ENCODE measurements at places on chromosomes 2 and 18. TPM values are rescaled to one million over a fixed set of nuclear protein-coding genes. Genes with fewer than 3 reads are reported as not detected.
A peak's percentile ranks its signal among the peaks of the same experiment; 100 is the strongest.

- DNase-seq = no peak
These were observed 15.0 kb upstream of the IL1A start for GRCh38 chr2:112798979-112799975.

GRCh38 chr18:48940854-48941611 lies 9.7 kb downstream of the SMAD7 start:
- no peak for DNase-seq

DNA sequence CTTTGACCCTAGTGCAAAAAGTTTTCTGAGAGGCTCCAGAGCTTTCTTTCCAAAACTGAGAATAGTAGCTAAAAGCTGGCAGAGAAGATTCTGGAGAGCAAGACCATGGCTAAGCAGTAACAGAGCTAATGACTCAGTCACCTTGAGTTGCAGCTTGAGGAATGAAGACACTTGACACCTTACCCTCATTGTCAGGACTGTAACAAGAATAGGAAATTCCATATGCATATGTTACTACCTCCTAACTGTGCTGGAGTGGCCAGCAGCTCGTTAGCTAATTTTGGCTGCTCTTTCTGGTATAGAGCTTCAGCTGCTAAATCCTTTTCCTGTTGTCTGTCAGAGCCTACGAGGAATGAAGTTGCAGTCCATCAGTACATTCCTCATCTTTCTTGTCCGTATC lies 68.6 kb upstream of the LHCGR start:
- DNase-seq = no peak

DNA sequence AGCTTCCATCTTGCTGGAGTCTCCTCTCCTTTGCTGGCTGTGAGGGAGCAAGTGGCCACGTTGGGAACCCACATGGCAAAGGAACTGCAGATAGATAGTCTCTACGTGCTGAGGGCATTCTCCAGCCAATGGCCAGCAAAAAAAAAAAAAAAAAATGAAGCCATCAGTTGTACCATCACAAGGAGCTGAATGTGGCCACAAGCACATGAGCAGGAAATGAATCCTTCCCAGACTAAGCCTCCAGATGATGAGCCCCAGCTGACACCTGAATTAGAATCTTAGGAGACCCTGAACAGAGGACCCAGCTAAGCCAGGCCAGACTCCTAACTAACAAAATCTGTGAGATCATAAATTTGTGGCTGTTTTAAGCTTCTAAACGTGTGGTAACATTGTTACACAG lies 57.9 kb downstream of the SPIRE1 start:
- peak; percentile 59 for DNase-seq

GRCh38 chr2:106269591-106270291 lies 75.6 kb upstream of the UXS1 start:
- DNase-seq = no peak

DNA sequence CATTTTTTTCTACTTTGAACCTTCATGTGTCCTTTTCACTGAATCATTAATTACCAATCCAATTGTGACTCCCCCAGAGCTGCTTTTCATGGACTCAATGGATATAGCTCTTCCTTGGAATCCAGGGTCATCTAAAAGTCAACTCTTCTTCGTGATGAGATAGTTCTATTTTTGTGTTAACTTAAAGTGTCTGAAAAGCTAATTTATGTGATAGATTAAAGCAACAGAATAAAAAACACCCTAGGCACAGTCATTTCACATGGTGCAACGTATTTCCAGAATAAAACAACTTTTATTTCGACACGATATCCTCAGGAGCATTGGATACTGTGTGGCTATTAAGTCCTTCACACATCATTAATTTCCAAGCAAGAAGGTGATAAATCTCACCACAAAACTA lies 250.6 kb upstream of the SPHKAP start:
- no peak for DNase-seq

DNA sequence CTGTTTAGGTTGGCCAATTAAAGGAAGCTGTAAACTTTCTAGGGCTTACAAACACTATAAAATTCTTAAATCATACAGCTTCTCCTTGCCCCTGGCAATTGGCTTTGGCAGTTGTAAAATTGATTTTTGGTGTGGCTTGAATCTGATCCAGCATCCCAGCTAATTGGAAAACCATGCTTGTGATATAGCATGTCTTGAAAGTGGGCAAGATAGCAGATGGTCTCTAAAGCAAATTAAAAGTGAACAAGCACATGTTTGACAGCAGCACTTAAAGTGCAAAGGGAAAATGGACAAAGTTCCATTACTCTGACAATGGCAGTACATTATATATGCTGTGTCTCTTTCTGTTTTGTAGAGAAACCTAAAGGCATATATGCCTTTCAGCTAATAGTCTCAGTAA lies 302.9 kb upstream of the NXPH2 start:
- no peak for DNase-seq

Gene NOL4
- not detected for total RNA-seq

Gene IL1R2
- total RNA-seq = not detected

Gene GNLY
- not detected for total RNA-seq

Gene UGT1A8
- not detected for total RNA-seq

Gene DYSF
- total RNA-seq = 0.56 TPM

Gene RSAD2
- total RNA-seq = 0.48 TPM

Gene RAPH1
- total RNA-seq = 5.5 TPM

Data from SK-MEL-5 (cell line).